Caco-2 (cell line): ENCODE measurements at places on chromosomes 1 and 21.

- no peaks in the 10 kb centered on the region for H3K36me3 ChIP-seq
- no peak for DNase-seq
- H3K27ac ChIP-seq: peak within 1 kb of the TSS; percentile 82
Observed at GRCh38 chr1:65420590-65421350, at the start of the genes LEPR and LEPROT. LEPR (plus strand) TSS chr1:65420668; CDS start chr1:65565566, 144,898 bp downstream. LEPROT (plus strand) TSS chr1:65420668; CDS start chr1:65420725, 57 bp downstream.

GRCh38 chr1:59124166-59124565 lies 172.7 kb upstream of the FGGY start:
- H3K4me1 ChIP-seq: no peaks in the 10 kb centered on the region
- no peak for DNase-seq
- H3K27me3 ChIP-seq: no peaks in the 10 kb centered on the region
- no peak overlapping the region for H3K4me3 ChIP-seq
- H3K27ac ChIP-seq: no peak overlapping the region
- no peaks in the 10 kb centered on the region for H3K36me3 ChIP-seq

DNA sequence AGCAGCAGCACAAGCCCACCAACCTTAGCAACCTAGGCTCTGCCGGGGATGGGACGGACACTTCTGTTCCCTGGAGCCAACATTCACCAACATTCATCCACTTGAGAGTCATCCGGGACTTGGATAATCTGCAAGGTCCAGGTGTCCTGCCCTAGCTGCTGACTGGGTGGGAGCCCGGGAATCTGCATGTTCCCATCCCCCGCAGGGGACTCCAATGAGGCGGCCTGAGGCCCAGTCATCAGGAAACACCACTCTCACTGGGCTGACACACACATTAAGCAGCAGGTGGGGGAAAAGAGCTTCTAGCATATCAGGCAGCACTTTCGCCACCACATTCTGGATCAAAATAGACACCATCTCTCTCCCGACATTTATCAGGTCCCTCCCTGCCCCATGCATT lies 38.4 kb upstream of the CCSAP start:
- H3K4me3 ChIP-seq: no peak overlapping the region
- no peaks in the 10 kb centered on the region for H3K36me3 ChIP-seq
- no peaks in the 10 kb centered on the region for H3K4me1 ChIP-seq
- H3K27ac ChIP-seq: no peak overlapping the region
- DNase-seq: no peak
- H3K27me3 ChIP-seq: no peaks in the 10 kb centered on the region

- no peaks in the 10 kb centered on the region for H3K27me3 ChIP-seq
- no peak overlapping the region for H3K27ac ChIP-seq
- H3K4me1 ChIP-seq: peaks cover 6% of the 10 kb centered on the region; the same call in 1 of the 2 replicates
Observed at GRCh38 chr1:20730690-20731056, 1.8 kb downstream of the SH2D5 start.

DNA sequence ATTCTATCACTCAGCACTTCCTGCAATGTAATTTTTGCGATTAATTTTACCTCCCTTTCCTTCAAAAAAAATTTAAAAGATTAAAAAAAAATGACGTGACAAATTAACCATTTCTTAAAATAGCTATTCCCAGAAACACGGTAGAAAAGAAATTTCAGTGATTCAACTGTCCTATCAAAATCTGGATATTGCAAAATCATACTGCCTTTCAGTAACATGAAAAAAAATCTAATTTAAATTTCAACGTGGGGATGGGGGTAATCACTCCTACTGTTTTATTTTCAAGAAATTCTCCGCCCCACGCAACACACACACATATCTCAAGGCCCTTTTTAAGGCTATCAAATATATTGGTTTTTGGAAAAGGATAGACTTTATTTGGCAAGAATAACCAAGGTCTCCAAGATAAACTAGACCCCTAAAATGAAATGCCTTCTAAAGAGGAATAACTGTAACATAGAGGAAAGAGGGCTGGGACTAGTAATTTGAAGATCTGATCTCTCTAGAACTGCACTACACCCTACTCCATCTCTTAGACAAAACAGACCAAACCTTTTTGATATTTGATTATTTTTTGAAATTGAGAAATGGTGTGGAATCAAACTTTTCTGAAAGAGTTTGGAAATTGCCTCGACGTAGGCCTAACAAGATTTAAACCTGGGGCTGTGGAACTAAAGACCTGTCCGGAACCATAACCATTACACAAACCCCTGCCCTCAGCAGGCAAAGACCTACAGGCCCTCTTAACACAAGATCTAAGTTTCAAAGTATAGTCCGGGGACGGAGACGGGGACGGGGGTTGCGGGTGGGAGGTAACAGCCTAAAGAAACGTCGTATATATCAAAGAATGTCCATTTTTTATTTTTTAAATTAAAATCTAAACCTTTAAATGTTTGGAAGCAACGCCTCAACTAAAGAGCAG lies 941 bp downstream of the ARNT start:
- H3K36me3 ChIP-seq: no peaks in the 10 kb centered on the region
- no peak for DNase-seq
- H3K27me3 ChIP-seq: no peaks in the 10 kb centered on the region
- H3K27ac ChIP-seq: peak overlapping the region; percentile 86
- H3K4me3 ChIP-seq: peak overlapping the region; percentile 83

- no peak for DNase-seq
- H3K4me1 ChIP-seq: no peaks in the 10 kb centered on the region
- H3K27ac ChIP-seq: no peak overlapping the region
- no peaks in the 10 kb centered on the region for H3K27me3 ChIP-seq
Observed at GRCh38 chr1:81921851-81922462, 121.2 kb downstream of the ADGRL2 start.

GRCh38 chr1:41282679-41283317 lies 40.7 kb upstream of the SCMH1 start:
- H3K27me3 ChIP-seq: no peaks in the 10 kb centered on the region
- DNase-seq: peak; percentile 53
- no peaks in the 10 kb centered on the region for H3K36me3 ChIP-seq
- H3K4me3 ChIP-seq: no peak overlapping the region
- H3K4me1 ChIP-seq: no peaks in the 10 kb centered on the region

- no peak overlapping the region for H3K4me3 ChIP-seq
- no peaks in the 10 kb centered on the region for H3K27me3 ChIP-seq
- DNase-seq: no peak
- H3K36me3 ChIP-seq: no peaks in the 10 kb centered on the region
Observed at GRCh38 chr1:234918181-234918841, 210.3 kb downstream of the TOMM20 start.

GRCh38 chr1:58919959-58920321 lies 136.1 kb upstream of the JUN start:
- no peak for DNase-seq
- H3K27ac ChIP-seq: no peak overlapping the region
- H3K27me3 ChIP-seq: no peaks in the 10 kb centered on the region
- H3K4me3 ChIP-seq: no peak overlapping the region
- H3K36me3 ChIP-seq: no peaks in the 10 kb centered on the region

DNA sequence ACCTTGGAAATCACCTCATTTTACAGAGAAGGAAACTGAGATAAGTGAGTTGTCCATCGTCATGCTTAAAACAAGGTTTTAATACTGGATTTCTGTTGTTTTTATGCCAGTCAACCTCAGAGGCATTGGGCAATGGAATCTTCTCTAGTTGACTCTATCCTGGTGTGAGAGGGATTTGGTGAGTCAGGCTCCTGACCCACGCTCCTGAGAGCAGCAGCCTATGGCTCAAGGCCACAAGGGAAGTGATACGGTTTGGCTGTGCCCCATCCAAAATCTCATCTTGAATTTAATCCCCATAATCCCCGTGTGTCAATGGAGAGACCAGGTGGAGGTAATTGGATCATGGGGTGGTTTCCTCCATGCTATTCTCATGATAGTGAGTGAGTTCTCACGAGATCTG lies 90.1 kb downstream of the TLR5 start:
- DNase-seq: no peak
- H3K4me3 ChIP-seq: no peak overlapping the region
- H3K36me3 ChIP-seq: no peaks in the 10 kb centered on the region
- H3K27ac ChIP-seq: no peak overlapping the region

- H3K27ac ChIP-seq: no peak overlapping the region
- no peaks in the 10 kb centered on the region for H3K27me3 ChIP-seq
- H3K36me3 ChIP-seq: no peaks in the 10 kb centered on the region
- DNase-seq: no peak
- no peak overlapping the region for H3K4me3 ChIP-seq
- H3K4me1 ChIP-seq: peaks cover 9% of the 10 kb centered on the region
Observed at GRCh38 chr1:200435200-200435780, 25.5 kb upstream of the ZNF281 start.

DNA sequence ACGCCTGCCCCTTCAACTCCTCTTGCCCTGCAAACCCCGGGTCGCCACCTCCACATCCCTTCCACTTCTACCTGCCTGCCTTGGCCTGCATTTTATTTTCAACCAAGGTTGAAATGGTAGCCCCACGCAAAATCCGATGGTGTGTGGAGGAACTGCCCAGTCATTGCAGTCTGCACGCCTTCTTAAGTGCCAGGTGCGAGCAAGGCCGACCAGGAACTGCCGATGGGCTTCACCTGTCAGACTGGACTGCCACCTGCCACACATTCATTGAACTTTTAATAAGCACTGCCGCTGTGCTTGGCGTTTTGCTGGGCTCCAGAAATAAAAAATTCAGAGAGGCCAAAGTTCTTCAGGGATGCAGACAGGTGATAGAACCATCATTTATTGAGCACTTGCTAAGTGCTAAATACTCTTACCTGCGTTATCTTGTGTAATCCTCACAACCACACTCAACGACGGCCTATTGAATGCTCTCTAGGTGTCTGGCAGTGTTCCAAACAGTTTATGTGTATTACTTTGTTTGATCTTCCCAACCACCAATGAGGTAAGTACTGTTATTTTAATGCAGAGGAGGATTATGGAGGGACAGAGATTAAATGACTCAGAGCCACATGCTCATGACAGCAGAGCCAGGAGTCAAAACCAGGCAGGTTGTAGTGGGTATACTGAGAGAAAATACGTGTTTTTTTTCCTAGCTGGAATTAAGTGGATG lies 36.2 kb downstream of the CACHD1 start:
- H3K27ac ChIP-seq: peak overlapping the region; percentile 72
- H3K27me3 ChIP-seq: no peaks in the 10 kb centered on the region
- no peaks in the 10 kb centered on the region for H3K36me3 ChIP-seq
- DNase-seq: peak; percentile 31
- peak overlapping the region; percentile 30 for H3K4me3 ChIP-seq

GRCh38 chr1:235078480-235079381 lies 49.9 kb downstream of the TOMM20 start:
- H3K4me1 ChIP-seq: peaks cover 59% of the 10 kb centered on the region
- H3K4me3 ChIP-seq: no peak overlapping the region
- H3K36me3 ChIP-seq: no peaks in the 10 kb centered on the region
- DNase-seq: no peak

DNA sequence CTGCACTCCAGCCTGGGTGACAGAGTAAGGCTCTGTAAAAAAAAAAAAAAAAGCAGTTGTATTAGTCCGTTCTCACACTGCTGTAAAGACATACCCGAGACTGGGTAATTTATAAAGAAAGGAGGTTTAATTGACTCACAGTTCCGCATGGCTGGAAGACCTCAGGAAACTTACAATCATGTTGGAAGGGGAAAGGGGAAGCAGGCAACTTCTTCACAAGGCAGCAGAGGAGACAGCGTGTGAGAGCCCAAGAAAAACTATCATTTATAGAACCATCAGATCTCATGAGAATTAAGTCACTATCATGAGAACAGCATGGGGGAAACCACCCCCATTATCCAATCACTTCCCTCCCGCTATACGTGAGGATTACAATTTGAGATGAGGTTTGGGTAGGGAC lies 151.7 kb upstream of the NR5A2 start:
- no peak for DNase-seq
- H3K27ac ChIP-seq: no peak overlapping the region
- no peaks in the 10 kb centered on the region; the same call in 1 of the 2 replicates for H3K4me1 ChIP-seq
- no peaks in the 10 kb centered on the region for H3K27me3 ChIP-seq

- H3K36me3 ChIP-seq: no peaks in the 10 kb centered on the region
- H3K4me3 ChIP-seq: no peak overlapping the region
- no peaks in the 10 kb centered on the region for H3K27me3 ChIP-seq
Observed at GRCh38 chr1:14543191-14543840, 55.2 kb upstream of the KAZN start.

GRCh38 chr1:6355621-6356020 lies 37.9 kb downstream of the ACOT7 start:
- no peaks in the 10 kb centered on the region for H3K27me3 ChIP-seq
- DNase-seq: no peak
- no peak overlapping the region for H3K27ac ChIP-seq
- no peak overlapping the region for H3K4me3 ChIP-seq

- H3K4me3 ChIP-seq: no peak overlapping the region
- no peaks in the 10 kb centered on the region for H3K27me3 ChIP-seq
- no peak overlapping the region for H3K27ac ChIP-seq
- no peaks in the 10 kb centered on the region for H3K4me1 ChIP-seq
- DNase-seq: no peak
- no peaks in the 10 kb centered on the region for H3K36me3 ChIP-seq
Observed at GRCh38 chr21:22346576-22346975, 1348.4 kb downstream of the NCAM2 start.

DNA sequence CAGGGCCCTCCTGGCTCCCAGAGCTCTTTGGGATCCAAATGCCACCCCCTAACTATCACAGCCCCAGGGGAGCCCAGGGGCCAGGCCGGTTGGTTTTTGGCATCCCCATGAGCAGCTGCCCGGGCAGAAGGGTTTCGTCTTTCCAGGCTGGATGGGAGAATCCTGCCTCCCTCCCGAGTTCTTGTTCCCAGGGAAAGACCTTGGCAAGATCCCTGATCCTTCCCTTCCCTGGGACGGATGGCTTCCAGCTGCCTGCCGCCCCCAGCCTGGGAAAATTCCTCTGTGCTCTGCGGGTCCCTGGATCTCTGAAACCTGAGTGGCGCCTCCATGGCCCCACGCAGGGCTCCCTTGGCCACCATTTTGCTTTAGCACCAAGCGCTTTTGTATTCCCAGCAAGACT lies 55.6 kb downstream of the TAS1R2 start:
- no peak overlapping the region for H3K27ac ChIP-seq
- H3K36me3 ChIP-seq: no peaks in the 10 kb centered on the region
- H3K4me3 ChIP-seq: no peak overlapping the region

- H3K4me3 ChIP-seq: no peak overlapping the region
- peaks cover 10% of the 10 kb centered on the region for H3K4me1 ChIP-seq
- no peak overlapping the region for H3K27ac ChIP-seq
- no peak for DNase-seq
Observed at GRCh38 chr1:44700573-44700972, 26.1 kb downstream of the ARMH1 start.

DNA sequence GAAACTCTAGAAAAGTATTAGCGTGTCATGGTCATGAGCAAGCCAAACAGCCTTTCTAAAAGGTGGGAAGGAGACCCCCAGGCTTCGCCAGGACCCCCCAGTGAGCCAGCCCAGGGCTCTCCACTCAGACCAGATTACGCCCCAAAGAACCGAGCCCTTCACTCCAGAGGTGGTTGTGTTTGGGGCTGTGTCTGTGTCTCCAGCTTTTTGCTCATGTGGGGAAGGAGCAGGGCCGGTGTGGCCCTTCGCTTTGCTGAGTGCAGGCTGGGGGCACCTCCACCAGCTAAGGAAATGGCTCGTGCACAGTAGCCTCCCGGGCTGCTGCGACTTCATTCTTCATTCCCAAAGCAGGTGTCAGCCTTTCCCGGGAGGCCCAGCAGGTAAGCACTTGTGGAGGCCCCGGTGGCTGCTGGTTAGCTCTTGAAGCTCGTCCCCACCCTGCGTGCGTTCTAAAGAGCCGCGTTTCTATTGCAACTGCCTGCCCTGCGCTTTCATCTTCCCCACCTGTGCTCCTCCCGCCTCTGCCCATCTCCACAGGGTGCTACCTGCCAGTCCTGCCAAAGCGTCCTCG lies 531 bp downstream of the TSPEAR start:
- H3K4me3 ChIP-seq: peak overlapping the region; percentile 18; the same call in 1 of the 2 replicates
- H3K36me3 ChIP-seq: no peaks in the 10 kb centered on the region
- H3K4me1 ChIP-seq: peaks cover 6% of the 10 kb centered on the region; the same call in 1 of the 2 replicates
- no peaks in the 10 kb centered on the region for H3K27me3 ChIP-seq
